Suppressor macrophage treated with lipopolysaccharide for 1 hour (primary cell): ENCODE measurements at places on chromosomes 2 and 18.

- no peak for DNase-seq
Measured at GRCh38 chr18:72541871-72542332, 2.2 kb downstream of the CBLN2 start.

DNA sequence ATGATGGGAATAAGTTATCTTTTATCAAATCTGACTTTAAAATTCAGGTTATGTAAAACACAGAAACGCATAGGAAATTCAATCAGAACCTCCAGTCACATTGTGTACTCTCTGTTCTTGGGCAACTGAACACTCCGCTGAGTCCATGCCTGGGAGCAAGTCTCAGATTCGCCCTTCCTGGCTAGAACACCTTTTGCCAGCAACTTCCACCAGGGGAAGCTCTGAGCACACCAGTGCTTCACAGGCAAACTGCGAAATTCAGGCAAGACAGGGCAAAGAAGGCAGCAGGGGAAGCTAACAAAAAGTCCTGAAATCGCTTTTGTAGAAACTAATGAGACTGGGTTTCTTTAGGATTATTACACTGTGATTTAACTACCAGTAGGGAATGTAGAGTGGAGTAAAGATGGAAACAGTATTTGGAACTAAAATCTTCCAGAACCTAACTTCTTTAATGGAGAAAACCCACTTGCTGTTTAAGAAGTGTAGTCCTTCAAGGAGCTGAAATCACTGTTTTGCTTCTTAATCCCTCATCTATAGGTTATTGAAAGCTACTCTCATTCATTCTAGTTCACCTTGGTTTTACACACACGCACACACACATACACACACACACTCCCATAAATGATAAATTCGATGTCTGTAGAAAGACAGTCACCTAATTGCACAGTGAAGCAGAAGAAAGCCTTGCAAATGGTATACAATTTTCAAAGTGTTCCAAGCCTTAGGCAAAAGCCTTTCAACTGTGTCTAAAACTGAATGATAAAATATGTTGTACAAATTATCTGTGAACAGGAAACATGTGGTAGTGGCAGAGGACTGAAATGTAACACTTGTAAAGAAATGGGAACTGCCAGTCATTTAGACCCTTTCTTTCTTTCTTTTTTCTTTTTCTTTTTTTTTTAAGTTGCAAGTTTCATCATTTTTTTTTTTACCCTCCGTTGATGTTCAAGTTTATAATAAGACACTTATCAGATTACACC lies 214.5 kb downstream of the TMEM182 start:
- peak; percentile 13 for DNase-seq

DNA sequence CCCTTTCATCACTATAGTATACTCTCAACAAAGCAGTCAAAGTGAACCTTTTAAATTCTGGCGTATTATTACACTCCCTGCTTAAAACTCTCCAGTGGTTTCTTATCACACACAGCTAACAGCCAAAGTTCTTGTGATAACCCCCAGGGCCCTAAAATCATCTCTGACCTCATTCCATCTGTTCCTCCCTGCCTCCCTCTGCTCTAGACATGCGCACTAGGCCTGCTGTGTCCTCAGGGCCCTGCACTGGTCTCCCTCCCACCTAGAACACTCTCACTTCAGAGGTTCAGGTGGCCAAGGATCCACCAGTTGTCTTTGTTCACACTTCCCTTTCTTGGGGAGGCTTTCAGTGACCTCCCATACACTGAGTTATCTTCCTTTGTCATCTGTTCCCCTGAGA lies 603.4 kb downstream of the DSC3 start:
- no peak for DNase-seq

GRCh38 chr2:42336361-42336965 lies 24.6 kb downstream of the COX7A2L start:
- no peak for DNase-seq

DNA sequence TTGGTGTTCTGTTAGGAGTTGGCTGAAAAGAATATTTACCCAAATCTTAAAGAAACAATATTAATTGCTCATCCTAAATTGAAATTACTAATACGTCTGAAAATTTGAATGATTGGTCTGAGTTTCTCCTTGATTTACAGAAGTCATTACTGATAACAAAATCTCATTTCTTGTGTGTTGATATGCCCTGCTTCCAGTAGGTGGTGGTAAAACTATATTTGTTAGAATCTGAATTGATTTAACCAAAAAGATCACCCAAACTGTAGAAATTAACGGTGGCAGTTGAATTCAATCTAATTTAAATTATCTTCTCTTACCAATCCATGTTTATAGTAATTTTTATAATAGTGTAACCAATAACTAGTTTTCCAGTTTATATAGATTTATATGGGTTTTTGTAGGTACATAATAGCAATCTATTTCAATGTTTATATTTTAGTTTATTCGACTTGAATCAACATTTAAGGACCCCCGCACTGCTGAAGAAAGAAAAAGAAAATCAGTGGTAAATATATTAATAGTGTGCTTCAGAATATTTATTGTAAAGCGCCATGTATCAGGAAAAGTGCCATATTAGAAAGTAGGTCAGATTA lies 38.3 kb downstream of the PAPOLG start:
- peak; percentile 82 for DNase-seq

GRCh38 chr2:42492691-42493467 lies 903 bp downstream of the KCNG3 start:
- DNase-seq: peak; percentile 17

- no peak for DNase-seq
Measured at GRCh38 chr2:910698-911097, 40.0 kb upstream of the SNTG2 start.

DNA sequence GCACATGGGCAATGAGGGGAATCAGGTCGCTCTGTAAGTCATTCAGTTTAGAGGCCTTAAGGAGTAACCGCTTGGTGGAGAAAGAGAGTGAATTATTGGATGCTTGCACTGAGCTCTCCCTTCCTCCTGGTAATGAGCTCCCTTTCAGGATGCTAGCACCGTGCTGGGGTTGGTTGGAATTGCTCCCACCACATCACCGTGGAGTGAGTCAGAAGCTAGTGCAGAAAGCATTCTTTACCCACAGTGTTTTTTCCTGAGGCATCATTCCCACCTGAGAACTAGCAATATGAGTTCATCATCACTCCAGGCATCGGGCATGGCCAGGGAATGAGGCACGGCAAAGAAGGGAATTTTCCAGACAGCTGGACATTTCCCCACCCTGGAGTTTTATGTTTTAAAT lies 57.6 kb downstream of the ITGB6 start:
- no peak for DNase-seq

DNA sequence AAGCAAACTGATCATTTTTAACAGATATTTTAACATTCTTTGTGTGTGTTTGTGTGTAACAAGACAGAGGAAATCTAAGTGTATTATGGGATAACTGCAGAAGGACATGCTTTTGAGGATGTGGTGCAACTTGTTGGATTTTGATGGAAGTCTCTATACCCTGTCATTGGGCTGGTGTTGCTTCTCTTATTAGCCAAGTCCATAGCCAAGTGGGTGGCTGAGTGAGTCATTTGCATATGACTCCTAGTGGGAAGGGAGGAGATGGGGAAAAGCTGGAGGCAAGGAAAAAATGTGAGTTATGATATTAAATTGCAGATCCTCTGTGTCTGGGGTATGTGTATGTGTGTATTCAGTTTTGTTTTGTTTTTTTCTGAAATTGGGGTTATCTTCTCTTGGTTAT lies 879.9 kb downstream of the DCC start:
- no peak for DNase-seq

GRCh38 chr18:72828601-72829000 lies 39.2 kb downstream of the NETO1 start:
- DNase-seq: no peak
